Stromal cell of bone marrow (primary cell): ENCODE measurements at places on chromosomes 12 and 14.

DNA sequence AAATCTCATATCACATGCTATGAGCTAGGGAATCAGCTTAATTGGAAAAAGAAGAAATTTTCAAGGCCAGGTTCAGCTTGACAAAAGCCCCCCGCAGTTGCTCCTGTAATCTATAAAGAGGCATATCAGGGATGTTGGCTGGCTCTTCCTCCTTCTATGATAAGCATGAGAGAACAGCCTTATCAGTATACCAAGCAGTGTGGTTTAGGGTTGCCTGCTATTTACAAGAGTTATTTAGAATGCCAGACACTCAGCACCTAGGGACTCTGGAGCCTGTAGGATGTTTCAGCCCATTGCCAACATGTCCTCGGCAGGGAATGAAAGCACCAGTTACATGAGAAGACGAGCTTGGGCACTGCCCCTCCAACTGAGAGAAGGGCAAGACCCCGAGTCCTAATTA, 89.5 kb upstream of the TMPO start:
- DNase-seq, result no peak

DNA sequence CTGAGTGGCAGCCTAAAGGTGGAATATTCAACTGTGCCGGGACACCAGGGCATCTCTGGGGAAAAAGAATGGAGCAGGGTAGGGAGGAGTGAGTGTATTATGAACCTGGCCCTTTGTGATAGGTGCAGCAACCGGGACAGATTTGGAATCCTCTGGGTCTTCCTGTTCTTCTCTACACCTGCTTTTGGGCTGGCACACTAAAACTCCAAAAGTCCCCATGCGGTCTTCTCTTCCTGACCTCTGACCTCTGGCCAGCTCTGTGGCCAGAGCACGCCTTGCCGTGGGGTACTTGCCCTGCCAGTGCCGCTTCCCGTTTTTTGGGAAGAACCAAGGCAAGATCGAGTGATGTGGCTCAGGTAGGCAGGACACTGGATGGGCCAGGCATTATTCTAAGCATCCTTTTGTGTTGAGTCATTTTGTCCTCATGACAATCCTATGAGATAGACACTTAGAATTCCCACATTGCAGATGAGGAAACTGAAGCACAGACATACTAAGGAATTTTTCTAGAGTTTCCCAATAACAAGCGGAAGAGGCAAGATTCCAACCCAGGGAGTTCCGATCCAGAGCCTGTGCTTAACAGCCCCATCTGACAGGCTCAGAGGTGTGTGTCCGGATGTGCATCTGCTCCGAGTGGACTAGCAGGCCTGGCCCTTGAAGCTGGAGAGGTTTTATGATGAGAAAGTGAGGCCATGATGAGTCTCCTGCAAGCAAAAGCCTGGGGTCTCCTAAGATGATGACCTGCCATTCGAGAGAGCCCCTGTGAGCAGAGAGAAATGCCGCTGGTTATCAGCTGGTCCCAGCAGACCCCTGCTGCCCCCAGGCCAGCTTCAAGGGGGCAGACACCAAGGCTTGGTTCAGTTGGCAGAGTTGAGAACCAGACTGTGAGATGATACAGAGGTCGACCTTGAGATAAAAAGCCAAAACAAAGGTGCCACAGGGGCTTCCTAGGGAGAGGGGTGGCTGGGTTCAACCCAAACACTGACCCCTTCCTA, 67.9 kb upstream of the ESRRB start:
- DNase-seq, result no peak

DNA sequence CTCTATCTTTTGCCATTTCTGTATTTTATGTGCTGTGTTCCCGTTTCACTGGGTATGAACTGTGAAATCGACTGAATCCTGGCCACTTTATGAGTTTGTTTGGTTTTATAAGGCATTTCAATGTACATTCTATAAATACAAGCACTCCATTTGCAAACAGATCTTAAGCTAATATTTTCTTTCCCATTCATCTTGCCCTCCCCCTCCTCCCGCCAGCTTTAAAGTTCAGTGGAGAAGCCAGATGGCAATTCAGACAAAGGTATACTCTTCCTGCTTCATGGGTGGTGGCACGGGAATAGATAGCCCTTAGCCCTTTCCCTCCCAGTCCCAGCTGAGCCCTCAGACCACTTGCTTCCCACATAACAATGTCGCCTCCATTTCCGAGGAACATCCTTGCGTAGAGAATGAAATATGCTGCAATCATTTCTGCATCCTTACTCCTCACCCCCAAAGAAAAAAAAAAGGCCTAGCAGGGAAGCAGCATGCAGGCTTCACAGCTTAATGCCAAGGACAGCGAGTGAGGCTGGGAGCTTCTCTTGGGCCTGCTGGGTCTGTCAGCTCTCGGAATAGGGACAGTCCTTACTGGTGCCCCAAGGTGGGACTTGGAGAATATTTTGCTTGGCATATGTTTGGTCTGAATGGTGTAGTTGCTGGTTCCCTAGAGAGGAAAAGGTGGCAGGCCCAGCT, 52.8 kb upstream of the SRSF5 start:
- no peak for DNase-seq

DNA sequence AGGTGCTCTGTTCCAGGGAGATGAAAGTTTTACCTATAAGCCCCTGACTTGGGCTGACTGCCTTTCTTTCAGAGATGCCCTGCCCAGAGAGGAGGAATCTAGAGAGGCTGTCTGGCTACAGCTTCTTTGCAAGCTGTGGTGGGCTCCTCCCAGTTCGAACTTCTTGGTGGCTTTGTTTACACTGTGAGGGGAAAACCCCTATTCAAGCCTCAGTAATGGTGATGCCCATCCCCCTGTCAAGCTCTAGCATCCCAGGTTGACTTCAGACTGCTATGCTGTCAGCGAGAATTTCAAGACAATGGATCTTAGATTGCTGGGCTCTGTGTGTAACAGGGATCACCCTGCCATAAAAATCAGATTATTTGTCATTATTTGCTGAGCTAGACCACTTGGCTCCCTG, 377.6 kb downstream of the FLRT2 start:
- DNase-seq, result no peak

DNA sequence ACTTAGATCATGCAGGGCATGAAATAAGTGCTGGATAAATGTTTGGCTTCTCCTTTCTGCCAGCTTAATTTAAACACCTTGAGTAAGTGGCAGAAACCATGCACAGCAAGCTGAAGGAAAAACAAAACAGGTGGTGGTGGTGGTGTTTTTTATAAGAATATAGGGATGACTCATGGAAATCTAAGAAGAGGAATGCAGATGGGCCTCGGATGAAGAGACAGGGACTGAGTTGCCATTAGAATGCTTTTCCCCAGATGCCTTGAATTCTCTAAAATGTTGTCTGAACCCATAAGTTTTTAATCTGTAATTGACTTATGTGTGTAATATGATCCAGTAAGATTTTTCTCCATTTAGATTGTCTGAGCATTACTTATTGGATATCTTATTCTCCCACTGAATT, 93.1 kb upstream of the ZDHHC17 start:
- no peak for DNase-seq

- DNase-seq, result no peak
These were observed 176.3 kb upstream of the ATP2B1 start for GRCh38 chr12:89884952-89885351.

DNA sequence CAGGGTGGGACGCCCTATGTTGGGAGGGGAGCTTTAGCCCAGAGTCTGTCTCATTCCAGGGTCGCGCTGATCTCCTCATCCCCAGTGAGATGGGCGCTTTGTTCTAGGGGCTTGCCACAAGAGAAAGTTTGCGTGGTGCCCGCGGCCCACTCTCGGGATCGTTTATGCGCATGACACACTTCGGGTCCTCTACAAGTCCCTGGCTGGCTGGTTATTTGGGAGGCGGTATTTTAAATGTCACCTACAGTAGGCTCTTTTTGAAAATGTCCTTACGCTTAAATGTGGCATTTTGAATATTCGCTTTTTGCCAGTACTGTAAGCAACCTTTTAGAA, 541 bp downstream of the GOLT1B start:
- no peak for DNase-seq

DNA sequence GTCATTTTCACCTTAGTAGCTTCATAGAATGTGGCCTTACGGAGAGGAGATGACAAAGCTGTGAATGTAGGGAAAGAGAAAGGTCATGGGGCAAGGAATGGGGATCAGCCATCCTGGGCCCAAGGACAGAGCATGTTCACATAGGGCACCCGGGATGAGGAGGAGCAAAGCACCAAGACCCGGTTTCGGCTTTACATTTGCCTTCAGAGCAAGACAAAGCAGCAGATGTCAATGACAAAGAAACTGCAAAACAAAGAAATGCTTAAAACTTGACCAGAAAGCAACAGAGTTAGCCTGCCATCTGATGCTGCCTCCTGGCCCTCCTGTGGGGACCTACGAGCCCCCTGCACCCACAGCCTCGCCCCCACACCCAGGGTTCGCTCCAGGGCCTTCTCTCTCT, 249.2 kb downstream of the SLC41A2 start:
- no peak for DNase-seq

- DNase-seq, result no peak
These were observed 10.8 kb upstream of the IPO8 start for GRCh38 chr12:30706476-30706875.

DNA sequence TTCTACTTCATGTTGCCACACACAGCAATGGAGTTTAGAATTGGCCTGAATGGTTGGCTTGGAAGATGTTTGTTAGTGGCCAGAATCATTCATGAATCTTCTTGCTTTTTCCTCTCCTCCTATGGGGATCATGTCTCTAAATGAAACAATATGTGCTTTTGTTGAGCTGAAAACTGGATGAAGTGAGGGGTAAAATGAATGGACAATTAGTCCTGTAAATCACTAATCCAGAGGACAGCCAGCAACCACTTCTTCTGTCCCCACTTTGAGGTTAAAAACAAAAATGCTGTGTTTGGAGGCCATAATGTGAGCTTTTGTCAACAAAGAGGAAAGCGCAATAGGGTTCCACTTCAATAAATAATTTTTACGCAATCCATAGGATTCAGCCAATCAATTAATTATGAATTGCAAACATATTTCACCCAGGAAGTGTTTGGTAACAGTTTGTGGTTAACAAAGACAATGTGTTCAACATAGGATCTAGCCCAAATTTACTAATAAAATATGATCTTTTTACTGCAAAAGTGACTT, 30.3 kb upstream of the AMIGO2 start:
- no peak for DNase-seq

DNA sequence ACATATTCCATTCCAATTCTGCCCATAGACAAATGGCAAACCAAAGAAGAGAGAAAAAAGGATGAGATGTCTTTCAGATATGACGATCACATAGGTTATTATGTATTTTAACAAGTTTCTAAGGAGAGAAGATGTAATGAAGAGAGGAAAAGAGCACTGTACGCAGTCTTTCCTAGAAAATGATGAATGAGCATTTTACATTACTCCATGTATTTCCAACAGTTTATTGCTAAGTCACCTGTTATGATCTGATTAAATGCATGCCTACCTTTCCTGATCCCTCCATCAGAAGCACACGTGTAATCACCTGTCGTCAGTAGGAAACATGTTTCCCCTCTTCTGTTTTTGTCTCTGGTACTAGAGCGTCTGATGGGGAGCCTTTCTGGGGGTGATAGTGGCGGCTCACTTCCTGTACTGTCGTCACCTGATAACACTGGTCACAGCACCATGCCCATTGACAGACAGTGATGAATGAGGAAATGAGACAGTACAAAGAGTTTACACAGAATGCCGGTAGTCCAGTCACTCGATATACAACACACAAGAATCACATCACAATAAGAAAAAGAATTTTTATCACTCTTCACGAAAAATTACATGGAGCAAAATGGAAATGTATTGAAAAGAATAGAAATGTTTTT, 161.6 kb downstream of the KCNC2 start:
- no peak for DNase-seq

DNA sequence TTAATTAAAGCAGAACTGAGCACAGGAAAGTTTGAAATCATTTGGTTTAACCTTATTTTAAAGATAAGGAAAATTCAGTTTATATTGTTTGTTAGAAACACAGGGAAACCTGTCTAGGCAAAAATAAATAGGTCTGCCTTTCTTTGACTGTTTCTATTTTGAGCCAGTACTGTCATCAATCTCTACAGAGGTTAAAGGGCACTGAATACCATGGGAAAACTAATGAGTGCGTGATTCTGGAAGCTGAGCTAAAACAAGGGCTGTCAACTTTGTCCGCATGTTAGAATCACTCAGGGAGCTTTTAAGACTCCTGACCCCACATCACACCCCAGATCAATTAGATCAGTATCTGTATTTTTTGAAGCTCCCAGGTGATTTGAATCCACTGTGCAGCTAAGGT, 38.8 kb downstream of the NOPCHAP1 start:
- DNase-seq, result no peak

GRCh38 chr12:68497107-68497506, 113.6 kb upstream of the RAP1B start:
- no peak for DNase-seq
